ENCODE measurements at places on chromosomes 7 and 10. TPM values are rescaled to one million over a fixed set of nuclear protein-coding genes. Genes with fewer than 3 reads are reported as not detected.
A peak's percentile ranks its signal among the peaks of the same experiment; 100 is the strongest.

The FAM25G gene
- not detected for total RNA-seq

The DMBT1 gene
- total RNA-seq = not detected

GRCh38 chr7:27101171-27101956, 1.1 kb downstream of the HOXA2 start:
- peaks cover 5% of the 10 kb centered on the region for H3K4me1 ChIP-seq
- H3K36me3 ChIP-seq = no peaks in the 10 kb centered on the region
- H3K27ac ChIP-seq = no peak overlapping the region

- H3K36me3 ChIP-seq = no peaks in the 10 kb centered on the region
- H3K4me3 ChIP-seq = no peak overlapping the region
- peaks cover 22% of the 10 kb centered on the region for H3K27me3 ChIP-seq
- no peak for DNase-seq
Measured at GRCh38 chr10:128307820-128308219, 181.6 kb upstream of the MKI67 start.

GRCh38 chr7:158649279-158649678, 55.3 kb downstream of the NCAPG2 start:
- DNase-seq = peak; percentile 25
- H3K27me3 ChIP-seq = no peaks in the 10 kb centered on the region
- no peak overlapping the region for H3K4me3 ChIP-seq

- H3K27ac ChIP-seq = no peak overlapping the region
- no peaks in the 10 kb centered on the region for H3K4me1 ChIP-seq
- H3K36me3 ChIP-seq = no peaks in the 10 kb centered on the region
Measured at GRCh38 chr7:118473271-118473670, 248.8 kb downstream of the ANKRD7 start.
